ENCODE measurements at places on chromosomes 16 and 17.

DNA sequence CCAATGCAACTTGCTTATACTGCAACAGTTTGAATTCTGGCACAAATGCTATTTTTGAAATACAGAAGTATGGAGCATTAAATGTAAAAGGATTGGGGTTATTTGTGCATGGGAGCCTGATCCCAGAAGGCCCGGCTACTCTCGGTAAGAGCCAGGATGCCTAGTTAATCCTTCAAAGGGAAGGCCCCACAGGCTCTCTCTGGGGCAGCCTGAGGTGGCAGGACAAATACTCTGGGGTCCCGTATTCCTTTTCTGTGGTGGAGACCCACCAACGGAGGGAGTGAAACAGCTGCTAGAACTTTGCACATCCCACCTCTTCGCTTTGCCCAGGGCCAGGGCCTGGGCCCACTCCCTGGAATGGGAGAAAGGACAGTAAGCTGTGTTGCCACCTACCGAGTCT, 30.4 kb downstream of the ERN1 start:
- DNase-seq: no peak

DNA sequence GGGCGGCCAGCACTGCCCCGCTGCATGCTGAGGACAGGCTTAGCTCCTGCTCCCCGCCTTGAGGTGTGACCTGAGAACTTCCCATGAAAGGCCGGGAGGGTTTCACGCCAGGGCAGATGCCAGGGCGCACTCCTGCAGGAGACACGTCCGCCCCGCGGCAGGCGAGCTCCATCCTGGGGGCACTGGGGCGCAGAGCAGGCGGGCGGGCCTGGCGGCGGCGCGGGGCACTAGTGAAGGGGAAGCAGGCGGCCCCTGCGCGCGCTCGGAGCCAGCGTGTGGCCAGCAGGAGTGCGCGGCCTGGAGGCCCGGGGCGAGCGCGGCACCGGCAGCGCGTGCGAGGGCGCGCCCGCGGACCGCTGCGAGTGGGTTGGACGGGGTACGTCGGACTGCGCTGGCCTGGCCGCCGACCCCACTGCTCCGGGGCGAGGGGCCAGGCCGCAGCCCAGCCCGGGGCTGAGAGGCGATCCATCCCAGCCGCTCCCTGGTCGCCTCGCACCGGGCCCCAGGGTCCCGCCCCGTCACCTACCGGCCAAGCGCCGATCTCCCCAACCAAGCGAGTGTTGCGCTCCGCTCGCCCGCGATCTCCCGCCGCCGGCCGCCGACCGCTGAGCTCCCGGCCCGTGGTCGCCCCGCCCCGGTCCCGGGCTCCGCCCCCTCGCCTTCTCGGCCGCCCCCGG, at the start of gene MAP3K14:
MAP3K14 (minus strand) TSS at position 587 of the 677 bp plus-strand sequence. CDS start 26,275 bp downstream, outside the sequence.
- peak; percentile 63 for DNase-seq

- DNase-seq: no peak
Measured at GRCh38 chr16:57422026-57422944, 17.7 kb downstream of the CCL17 start.

DNA sequence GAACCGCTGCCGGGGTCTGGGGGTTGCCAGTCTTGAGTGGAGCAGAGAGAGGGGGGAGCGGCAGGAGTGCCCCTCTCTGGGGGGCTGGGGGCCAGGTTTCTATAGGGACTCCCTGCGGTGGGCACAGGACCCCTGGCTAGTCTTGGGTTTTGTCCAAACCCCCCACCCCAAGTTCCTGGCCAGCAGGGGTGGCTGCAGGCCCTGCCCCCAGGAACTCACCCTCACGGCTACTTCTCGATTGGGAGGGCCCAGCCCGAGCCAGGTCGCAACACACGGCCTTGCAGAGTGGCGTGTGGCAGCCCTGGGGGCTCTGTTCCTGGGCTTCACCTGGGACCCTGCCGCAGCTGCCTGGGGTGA, 601 bp downstream of the CDH15 start:
- DNase-seq: no peak

DNA sequence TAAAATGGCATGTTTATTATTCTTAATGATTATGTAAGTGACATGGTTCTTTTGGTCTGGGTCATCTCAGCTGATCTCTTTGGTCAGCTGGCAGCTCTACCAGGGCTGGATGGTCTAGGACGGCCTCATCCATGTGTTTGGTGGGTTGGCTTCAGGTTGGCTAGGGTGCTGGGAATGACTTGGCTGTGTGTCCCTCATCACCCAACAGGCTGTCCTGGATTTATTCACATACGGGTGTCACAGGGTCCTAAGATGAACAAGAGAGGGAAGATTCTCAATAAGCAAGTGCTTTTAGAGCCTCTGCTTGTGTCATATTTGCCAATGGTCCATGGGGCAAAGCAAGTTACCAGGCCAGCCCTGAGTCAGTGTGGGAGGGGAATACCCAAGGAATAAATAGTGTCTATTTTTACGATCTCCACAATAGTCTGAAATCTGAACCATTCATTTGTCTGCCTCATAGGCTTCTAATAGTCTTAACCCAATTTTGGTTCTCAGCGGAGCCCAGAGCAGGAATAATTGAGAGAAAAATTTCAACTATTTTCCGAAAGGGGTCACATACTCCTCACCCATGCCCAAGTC, 157.5 kb downstream of the HS3ST2 start:
- DNase-seq: no peak

GRCh38 chr16:11964761-11965551, at the start of gene TNFRSF17:
TSS of gene TNFRSF17 (plus strand) at chr16:11965210. CDS start at chr16:11965325, 115 bp downstream.
- DNase-seq: no peak

DNA sequence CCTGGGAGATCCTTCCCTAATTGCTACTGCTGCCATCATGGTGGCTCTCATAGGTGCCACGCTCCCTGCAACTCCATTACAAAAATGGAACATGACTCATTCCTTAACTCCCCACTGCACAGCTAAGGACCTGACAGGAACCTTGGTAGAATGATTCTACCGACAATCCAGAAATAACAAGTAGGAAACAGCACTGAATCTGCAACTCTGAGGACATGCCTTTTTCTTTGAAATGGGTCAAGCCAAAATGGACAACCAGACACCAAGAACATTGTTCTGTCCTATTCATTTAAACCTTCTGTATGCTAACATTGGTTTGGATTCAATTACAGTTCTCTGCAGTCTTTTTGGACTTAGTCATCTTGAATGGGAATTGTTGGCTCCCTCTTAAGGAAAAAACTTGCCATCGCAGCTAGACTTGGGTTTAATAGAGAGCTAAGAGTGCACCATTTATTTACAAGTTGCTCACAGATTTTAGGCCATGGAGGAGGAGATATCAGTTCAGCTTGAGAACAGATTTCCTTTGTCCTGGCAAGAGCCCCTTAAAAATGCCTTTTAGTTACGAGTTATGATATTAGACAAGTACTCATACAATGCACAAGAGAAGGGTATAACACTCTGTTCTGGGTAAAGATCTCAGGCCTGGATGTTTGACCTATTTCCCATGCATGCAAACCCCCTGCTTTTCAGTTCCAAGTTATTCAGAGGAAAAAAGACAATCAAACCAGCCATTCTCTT, 20.9 kb upstream of the NSRP1 start:
- no peak for DNase-seq

Data from CMK (cell line).